ENCODE measurements at places on chromosomes 13 and 19. TPM values are rescaled to one million over a fixed set of nuclear protein-coding genes. Genes with fewer than 3 reads are reported as not detected.

DNA sequence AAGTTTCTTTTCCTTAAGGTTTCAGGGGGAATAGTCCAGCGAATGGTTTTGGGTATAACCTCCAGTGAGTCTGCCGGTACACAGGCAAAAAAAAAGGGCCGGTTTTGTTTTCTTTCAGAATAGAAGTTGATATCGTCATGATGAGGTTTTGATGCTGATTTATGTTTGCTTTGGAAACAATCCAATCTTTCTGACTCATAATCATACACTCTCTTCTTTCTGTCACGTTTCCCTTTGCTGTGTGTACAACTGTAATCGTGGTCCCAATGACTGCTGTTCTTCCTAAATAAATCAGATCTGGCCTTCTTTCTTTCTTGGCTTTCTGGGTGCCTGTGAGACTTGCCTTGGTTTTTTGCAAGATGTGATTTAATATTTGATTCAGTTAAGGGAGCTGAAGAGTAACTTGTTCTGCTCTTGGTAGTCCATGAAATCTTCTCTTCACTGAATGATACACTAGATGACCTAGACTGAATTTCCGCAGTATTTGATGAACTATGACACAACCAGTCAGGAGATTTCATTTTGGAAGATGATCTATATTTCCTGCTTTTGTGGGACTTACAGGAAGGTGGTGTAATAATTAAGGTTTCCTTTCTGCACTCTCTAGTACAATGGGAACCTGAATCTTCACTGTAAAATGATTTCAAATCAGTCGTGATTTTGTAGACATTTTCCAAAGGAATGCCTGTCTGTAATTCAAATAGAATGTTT is 34.9 kb upstream of the METTL21C start:
- no peak for DNase-seq
- H3K4me1 ChIP-seq, result peaks cover 3% of the 10 kb centered on the region
- H3K36me3 ChIP-seq, result no peaks in the 10 kb centered on the region
- H3K27me3 ChIP-seq, result peaks cover 24% of the 10 kb centered on the region
- H3K27ac ChIP-seq, result no peak overlapping the region

GRCh38 chr19:38974624-38975213 is 823 bp downstream of the FBXO17 start:
- peaks cover under 1% of the 10 kb centered on the region for H3K36me3 ChIP-seq
- H3K27ac ChIP-seq, result no peak overlapping the region
- H3K27me3 ChIP-seq, result peaks cover 26% of the 10 kb centered on the region
- H3K4me3 ChIP-seq, result no peak overlapping the region
- no peak for DNase-seq

GRCh38 chr19:39385629-39386411 is 5.1 kb downstream of the PAF1 start:
- H3K36me3 ChIP-seq, result peaks cover 25% of the 10 kb centered on the region
- H3K4me1 ChIP-seq, result peaks cover 17% of the 10 kb centered on the region
- DNase-seq, result no peak
- H3K27ac ChIP-seq, result no peak overlapping the region
- no peaks in the 10 kb centered on the region for H3K27me3 ChIP-seq
- H3K4me3 ChIP-seq, result no peak overlapping the region

DNA sequence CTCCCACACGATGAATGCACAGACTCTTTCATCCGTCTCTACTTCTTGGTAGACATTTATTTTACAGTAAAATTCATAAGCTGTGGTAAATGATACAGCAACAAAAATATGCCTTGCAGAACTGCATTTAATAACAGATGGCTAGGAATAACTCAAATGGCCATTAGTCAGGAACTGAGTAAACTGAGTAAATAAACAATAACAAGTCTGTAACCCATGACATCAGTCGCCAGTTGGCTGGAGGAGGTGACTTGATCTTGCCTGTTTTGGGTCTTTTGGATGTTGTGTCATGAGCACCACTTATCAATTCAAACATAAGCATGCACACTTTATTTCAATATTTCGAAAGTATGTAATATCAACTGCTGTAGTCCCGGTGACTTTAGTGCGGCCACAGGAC is 632.6 kb upstream of the ARGLU1 start:
- no peaks in the 10 kb centered on the region for H3K27me3 ChIP-seq
- no peaks in the 10 kb centered on the region for H3K36me3 ChIP-seq
- no peak overlapping the region for H3K4me3 ChIP-seq
- DNase-seq, result no peak

DNA sequence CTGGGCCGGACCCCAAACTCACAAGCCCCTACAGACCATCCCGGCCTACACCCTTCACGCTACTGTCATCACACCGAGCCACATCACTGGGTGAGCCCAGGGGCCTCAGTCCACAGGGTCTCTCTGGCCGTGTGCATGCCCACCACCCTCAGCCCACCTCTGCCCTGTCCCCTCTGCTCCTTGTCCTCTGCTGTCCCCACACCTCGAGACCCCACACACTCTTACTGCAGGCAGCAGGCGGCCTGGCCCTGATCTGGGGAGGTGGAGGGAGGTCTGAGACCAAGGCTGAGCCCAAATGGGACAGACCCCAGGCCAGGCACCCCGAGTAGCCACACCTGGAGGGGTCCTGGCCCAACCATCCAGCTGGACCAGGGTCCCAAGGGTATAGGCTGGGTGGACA is 35.2 kb downstream of the PEPD start:
- no peak for DNase-seq
- no peaks in the 10 kb centered on the region for H3K36me3 ChIP-seq
- H3K27ac ChIP-seq, result no peak overlapping the region
- no peaks in the 10 kb centered on the region for H3K4me1 ChIP-seq
- no peaks in the 10 kb centered on the region for H3K27me3 ChIP-seq

The TPTE2 gene
- not detected for total RNA-seq

The ZNF574 gene
- total RNA-seq, result 18.3 TPM

DNA sequence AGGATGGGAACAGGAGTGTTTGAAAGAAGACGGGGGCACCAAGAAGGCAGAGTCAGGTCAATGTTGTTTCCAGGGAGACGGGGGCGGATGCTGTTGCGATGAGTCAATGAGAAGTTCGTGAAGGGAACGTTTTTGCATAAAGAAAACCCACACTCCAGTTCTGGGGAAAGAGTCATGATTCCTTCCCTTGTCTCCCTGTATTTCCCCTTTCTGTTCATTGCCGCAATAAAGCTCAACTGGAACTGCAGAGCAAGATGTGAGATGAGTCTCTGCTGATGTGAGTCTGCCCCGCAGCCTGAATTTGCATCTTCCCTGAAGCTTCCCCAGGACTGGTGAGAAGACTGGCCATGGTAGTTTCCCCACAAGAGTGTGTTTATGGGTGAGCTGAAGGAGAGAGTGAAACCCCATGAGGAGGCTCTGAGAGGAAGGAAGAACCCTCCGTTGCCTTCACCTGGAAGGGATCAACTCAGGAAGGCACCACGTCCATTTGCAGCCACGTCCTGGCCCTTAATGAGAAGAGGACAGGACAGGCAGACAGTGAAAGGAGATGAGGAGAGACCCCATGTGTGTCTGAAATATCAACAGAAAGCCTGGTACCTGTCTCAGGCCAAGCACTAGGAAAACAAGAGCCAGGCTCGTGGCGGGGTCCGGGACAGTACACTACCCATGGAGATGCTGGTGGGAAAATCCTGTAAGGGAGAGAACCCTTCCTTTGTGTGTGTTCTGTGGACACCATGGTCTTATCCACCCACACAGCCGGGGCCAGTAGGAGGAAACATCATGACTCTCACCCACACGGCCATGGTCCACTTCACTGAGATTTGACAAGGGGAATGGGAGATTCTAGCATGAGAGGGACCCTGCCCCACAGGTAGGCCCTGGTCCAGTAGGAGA is 13.7 kb downstream of the LILRA1 start:
- H3K27ac ChIP-seq, result no peak overlapping the region
- no peaks in the 10 kb centered on the region for H3K4me1 ChIP-seq
- H3K27me3 ChIP-seq, result peaks cover 2% of the 10 kb centered on the region
- no peak for DNase-seq
- no peaks in the 10 kb centered on the region for H3K36me3 ChIP-seq

The RASGRP4 gene
- 1.4 TPM for total RNA-seq

DNA sequence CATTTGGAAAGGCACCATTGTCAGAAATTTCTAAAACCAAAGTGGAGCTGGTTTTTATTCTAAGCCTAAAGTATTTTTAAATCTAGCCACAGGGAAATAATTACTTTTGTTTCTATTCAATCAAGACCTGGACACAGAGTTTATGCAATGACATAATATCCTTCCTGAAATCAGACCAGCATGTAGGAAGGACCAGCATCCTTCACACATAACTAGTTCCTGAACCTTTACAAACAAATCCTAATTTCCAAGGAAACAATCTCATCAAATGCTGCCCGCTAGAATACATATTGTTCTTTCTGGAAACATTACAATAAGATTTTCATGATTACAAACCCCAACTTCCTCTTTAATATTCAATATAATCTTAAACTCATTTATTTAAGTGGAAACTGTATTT is 1.5 kb downstream of the STARD13 start:
- peaks cover 15% of the 10 kb centered on the region for H3K4me1 ChIP-seq
- H3K27ac ChIP-seq, result no peak overlapping the region
- no peak for DNase-seq
- no peaks in the 10 kb centered on the region for H3K36me3 ChIP-seq
- H3K27me3 ChIP-seq, result peaks cover 45% of the 10 kb centered on the region

- no peak for DNase-seq
- H3K4me3 ChIP-seq, result no peak overlapping the region
- no peak overlapping the region for H3K27ac ChIP-seq
- no peaks in the 10 kb centered on the region for H3K36me3 ChIP-seq
- peaks cover 5% of the 10 kb centered on the region for H3K27me3 ChIP-seq
These were observed 88.0 kb downstream of the SLC10A2 start for GRCh38 chr13:102978168-102978567.

DNA sequence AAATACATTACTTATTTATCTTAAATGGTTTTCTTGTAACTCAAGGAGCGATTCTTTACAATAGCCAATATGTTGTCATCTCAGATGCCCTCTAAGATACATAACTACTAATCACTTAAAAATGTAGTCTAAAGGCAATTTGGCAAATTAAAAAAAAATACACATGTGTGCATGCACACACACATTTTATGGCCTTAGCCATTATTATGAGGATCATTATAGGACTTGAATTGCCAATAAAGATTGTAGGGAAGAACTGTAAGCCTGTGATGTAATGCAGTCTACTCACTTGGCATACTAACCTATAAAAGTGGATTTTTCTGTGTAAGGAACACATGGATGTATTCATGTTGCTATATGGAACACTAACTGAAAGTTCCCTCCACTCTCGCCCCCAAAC is 274.3 kb downstream of the SHISA2 start:
- no peak overlapping the region for H3K4me3 ChIP-seq
- no peak overlapping the region for H3K27ac ChIP-seq
- H3K36me3 ChIP-seq, result no peaks in the 10 kb centered on the region
- H3K27me3 ChIP-seq, result peaks cover 18% of the 10 kb centered on the region

The SWSAP1 gene
- total RNA-seq, result 3.9 TPM

All from activated CD8-positive, alpha-beta memory T cell treated with anti-CD3 and anti-CD28 coated beads, Interleukin-2, amount 10 ng/mL, durations not matched to agents 7 days and 5 days (primary cell).